ENCODE measurements at places on chromosomes 4 and X. TPM values are rescaled to one million over a fixed set of nuclear protein-coding genes. Genes with fewer than 3 reads are reported as not detected.

Gene MANBA
- 16.2 TPM for total RNA-seq

Gene WDR13
- total RNA-seq, result 76.8 TPM

Gene CACNA1F
- not detected for total RNA-seq

Gene CITED1
- 4.3 TPM for total RNA-seq

Gene KLHL34
- total RNA-seq, result not detected

Gene FAM9C
- total RNA-seq, result not detected

Gene VAMP7
- 39.6 TPM for total RNA-seq

Data from G401 (cell line).